ENCODE measurements at places on chromosomes 5 and 9. TPM values are rescaled to one million over a fixed set of nuclear protein-coding genes. Genes with fewer than 3 reads are reported as not detected.

Gene FBN2
- 0.25 TPM for total RNA-seq

Gene LCP2
- 304 TPM for total RNA-seq

Gene MLANA
- not detected for total RNA-seq

Gene SLC6A19
- total RNA-seq: not detected

Gene LCN12
- total RNA-seq: 2.6 TPM

Gene PRDM12
- total RNA-seq: not detected

Gene TGFBI
- 8.6 TPM for total RNA-seq

Gene C9orf43
- total RNA-seq: 0.65 TPM

Gene POU5F2
- total RNA-seq: 2.9 TPM

Gene ROPN1L
- total RNA-seq: 4.7 TPM

Gene PCDHGA1
- total RNA-seq: not detected

Gene HSD17B3
- total RNA-seq: 1.1 TPM

Gene VCAN
- 8.0 TPM for total RNA-seq

Gene PCAT7
- total RNA-seq: not detected

Gene SHISAL2B
- total RNA-seq: not detected

Gene IFNA13
- total RNA-seq: not detected

Gene PRRX2
- total RNA-seq: not detected

Gene OGN
- total RNA-seq: not detected

Gene REEP2
- total RNA-seq: not detected

Gene PHF24
- total RNA-seq: not detected

Gene KCNV2
- not detected for total RNA-seq

Gene PTGDS
- 21.4 TPM for total RNA-seq

All from T-helper 17 cell (primary cell).